Naive thymus-derived CD8-positive, alpha-beta T cell (primary cell): ENCODE measurements at places on chromosomes 5 and 9.

- H3K4me3 ChIP-seq = no peak overlapping the region
- H3K36me3 ChIP-seq = peaks cover 4% of the 10 kb centered on the region
- no peak overlapping the region for H3K27ac ChIP-seq
- peaks cover 4% of the 10 kb centered on the region for H3K4me1 ChIP-seq
Observed at GRCh38 chr9:134662143-134662876, 20.7 kb downstream of the COL5A1 start.

DNA sequence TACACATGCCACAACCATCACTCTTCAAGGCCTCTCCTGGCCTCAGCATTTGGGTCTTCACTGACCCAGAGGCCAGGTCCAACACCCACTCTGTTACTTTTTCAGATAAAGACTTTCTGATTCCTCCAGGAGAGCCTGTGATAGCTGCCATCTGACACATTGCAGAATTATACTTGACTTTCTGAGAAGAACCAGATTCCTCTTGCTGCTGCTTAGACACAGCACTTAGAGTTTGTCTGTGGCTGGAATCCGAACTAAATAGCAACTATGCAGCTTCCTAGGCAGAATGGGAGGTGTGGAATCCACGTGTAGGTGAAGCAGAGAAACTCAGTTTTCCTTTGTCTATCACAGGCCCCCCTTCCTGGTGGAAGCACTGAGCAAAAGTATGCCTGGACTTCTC lies 344.7 kb upstream of the SLC30A5 start:
- H3K36me3 ChIP-seq = no peaks in the 10 kb centered on the region
- H3K4me3 ChIP-seq = no peak overlapping the region
- H3K27ac ChIP-seq = no peak overlapping the region
- H3K4me1 ChIP-seq = peaks cover 10% of the 10 kb centered on the region
- no peak for DNase-seq

DNA sequence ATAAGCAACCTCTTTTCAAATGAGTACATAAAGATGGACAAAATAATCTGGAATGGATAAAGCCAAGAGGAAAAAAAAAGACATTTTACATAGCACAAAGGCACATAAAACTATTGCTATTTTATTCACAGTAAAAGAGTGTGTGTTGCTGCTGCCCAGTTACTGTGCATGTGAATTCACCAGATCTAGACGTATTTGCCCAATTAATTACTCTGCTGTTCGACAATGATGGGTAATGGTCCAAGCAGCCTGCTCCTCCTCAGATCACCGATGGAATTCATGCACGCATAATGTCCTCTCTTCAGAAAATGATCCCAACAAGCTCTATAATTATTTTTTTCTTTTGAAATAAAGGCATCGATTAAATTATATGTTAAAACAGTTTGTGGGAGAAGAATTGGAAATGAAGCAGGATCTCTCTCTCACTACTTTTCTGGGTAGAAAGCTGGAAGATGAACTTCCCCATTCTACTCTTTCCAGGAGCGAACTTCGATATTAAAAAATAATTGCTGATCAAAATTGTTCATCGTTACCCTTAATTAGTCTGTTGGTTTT lies 357.4 kb upstream of the CCNH start:
- H3K36me3 ChIP-seq = no peaks in the 10 kb centered on the region
- no peaks in the 10 kb centered on the region for H3K4me1 ChIP-seq
- no peak for DNase-seq
- H3K4me3 ChIP-seq = no peak overlapping the region

DNA sequence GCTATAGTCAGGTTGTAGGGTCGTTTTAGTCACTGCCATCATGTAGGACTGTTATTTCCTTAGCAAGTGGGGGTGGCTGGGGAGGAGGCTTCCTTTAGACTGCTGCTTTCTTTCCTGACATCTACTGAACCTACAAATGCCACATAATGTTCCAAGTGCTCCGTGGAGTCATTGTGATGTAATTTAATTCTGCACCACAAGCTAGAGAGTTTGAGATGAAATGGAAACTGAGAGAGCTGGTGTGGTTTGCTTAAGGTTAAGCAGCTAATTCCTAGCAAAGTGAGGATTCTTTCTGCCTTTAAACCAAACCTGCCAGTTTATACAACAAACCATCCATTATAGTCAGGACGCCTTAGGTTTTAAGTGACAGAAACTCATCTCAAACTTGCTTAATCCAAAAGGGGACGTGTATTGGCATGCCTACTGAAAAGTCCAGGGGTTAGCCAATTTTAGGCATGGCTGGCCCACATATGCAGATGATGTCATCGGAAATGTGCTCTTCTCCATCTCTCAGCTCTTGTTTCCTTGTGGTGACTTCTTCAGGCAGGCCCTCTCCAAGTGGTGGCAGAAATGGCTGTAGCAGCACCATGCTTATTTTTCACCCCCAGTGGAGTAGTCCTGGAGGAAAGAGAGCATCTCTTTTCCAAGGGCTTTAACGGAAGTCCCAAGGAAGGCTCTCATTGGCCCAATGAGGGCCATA lies 30.5 kb downstream of the ZNF618 start:
- no peak for DNase-seq
- no peaks in the 10 kb centered on the region for H3K4me1 ChIP-seq
- no peaks in the 10 kb centered on the region for H3K27me3 ChIP-seq
- H3K27ac ChIP-seq = no peak overlapping the region
- peaks cover 6% of the 10 kb centered on the region for H3K36me3 ChIP-seq

- H3K27ac ChIP-seq = no peak overlapping the region
- H3K36me3 ChIP-seq = no peaks in the 10 kb centered on the region
- no peaks in the 10 kb centered on the region for H3K4me1 ChIP-seq
- no peaks in the 10 kb centered on the region for H3K27me3 ChIP-seq
- no peak for DNase-seq
- H3K4me3 ChIP-seq = no peak overlapping the region
Observed at GRCh38 chr9:90838581-90839154, 37.0 kb downstream of the SYK start.

DNA sequence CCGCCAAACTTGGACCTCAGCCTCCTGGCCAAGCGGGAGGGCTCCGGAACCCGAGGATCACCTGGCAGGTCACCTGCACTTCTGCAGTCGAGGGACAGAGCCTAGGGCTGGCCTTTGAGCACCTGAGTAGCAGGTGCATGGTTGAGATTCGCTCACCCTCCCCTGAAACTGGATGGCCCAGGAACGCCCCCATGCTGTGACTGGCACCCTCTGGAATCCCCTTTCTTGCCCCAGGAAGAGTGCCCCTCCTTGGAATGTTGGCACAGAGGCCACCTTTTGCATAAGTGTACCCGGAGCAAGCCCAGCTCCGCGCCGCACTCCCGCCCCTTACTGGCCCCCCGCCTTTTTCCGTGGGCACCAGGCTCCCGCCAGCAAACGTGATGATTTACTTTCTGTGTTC lies 112.5 kb upstream of the IER5L start:
- no peak overlapping the region for H3K4me3 ChIP-seq
- no peaks in the 10 kb centered on the region for H3K27me3 ChIP-seq
- DNase-seq = no peak
- no peak overlapping the region for H3K27ac ChIP-seq

GRCh38 chr9:86599561-86599960 lies 245.4 kb upstream of the TUT7 start:
- no peaks in the 10 kb centered on the region for H3K4me1 ChIP-seq
- no peaks in the 10 kb centered on the region for H3K36me3 ChIP-seq
- H3K27me3 ChIP-seq = peaks cover 9% of the 10 kb centered on the region
- H3K27ac ChIP-seq = no peak overlapping the region
- H3K4me3 ChIP-seq = no peak overlapping the region

DNA sequence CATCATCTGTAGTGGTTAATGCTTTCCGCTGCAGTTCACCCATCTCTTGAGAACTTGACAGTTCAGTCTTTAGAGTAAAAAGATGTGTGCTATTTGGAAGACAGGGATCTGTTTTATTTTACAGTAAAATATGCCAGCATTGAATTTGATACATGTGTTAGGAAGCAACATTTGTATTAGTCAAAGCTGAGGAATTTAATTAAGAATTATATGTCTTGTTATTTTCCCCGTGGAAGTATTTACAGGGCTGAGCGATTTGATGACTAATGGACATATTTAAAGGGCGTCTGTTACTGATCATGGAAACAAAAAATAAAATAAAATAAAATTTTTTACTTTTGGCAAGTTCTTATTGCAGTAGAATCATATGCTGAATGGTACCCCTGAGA lies 101.3 kb downstream of the PAM start:
- no peak for DNase-seq
- H3K27ac ChIP-seq = no peak overlapping the region
- H3K27me3 ChIP-seq = no peaks in the 10 kb centered on the region
- H3K4me1 ChIP-seq = peaks cover 11% of the 10 kb centered on the region
- H3K36me3 ChIP-seq = peaks cover 2% of the 10 kb centered on the region

DNA sequence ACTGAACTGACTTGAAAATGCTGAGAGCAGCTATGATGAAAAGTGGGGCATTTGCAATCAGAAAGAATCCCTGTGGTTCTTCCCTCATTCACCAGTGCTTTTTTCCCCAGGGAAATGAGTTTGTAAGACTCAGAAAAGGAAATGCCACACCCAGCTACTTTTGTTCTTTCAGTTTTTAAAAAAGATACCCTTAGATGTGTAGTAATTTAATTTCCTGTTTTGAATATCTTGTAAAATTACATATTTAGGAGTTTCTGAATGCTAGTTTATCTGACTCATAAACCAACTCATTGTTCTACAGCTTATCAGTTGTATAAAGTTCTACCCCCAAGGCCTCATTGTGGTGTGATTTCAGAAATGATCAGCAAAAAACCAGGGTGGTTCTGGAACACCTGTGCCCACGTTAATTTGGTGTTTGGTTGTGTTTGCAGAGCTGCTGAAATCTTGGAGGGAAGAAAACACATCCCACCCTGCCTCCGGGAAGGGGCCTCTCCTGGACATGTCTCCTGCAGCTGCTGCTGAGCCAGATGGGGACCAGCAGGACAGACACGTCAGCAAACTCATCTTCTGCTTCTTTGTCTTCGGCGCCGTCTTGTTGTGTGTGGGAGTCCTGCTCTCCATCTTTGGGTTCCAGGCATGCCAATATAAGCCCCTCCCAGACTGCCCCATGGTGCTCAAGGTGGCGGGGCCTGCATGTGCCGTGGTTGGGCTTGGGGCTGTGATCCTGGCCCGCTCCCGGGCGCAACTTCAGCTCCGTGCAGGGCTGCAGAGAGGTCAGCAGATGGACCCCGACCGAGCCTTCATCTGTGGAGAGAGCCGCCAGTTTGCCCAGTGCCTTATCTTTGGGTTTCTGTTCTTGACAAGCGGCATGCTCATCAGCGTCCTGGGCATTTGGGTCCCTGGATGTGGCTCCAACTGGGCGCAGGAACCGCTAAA lies 2.8 kb downstream of the TMEM171 start:
- no peaks in the 10 kb centered on the region for H3K36me3 ChIP-seq
- no peak overlapping the region for H3K27ac ChIP-seq
- H3K27me3 ChIP-seq = peaks cover 40% of the 10 kb centered on the region
- no peak for DNase-seq
- no peak overlapping the region for H3K4me3 ChIP-seq
- H3K4me1 ChIP-seq = peaks cover 33% of the 10 kb centered on the region

DNA sequence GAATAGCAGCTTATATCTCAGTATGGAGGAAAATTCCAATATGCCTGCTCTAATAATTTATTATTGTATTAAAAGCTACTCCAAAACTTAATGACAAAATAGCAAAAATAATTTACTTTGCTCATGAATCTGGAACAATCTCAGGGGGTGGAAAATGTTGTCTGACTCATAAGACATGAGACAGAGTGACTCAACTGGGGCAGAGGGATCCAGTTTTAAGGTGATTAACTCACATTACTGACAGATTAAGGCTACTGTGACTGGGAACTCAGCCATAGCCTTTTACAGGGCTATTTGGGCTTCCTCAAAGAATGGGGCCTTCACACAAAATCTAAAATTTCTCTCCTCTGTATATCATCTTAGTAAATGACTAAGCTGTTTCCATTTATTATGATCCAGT lies 1172.9 kb downstream of the CDH12 start:
- no peak overlapping the region for H3K27ac ChIP-seq
- H3K27me3 ChIP-seq = no peaks in the 10 kb centered on the region
- DNase-seq = no peak
- no peaks in the 10 kb centered on the region for H3K36me3 ChIP-seq

DNA sequence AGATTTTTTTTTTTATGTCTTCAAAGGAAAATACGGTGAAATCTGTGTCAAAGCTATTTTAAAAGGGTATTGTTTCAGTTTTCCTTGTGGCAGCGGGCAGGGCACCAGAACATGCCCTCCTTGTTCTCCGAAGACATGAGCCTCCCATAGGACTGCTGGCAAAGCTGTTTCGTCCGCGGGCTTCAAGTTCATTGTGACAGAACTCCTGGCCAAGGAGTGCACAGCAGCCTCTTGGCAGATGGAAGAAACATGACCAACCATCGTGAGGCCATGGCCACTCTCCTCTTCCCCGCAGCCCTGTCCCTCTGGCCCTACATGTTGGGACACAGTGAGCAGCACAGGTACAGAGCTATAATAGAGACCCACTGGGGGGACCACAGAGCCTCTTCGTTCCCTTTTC lies 99.5 kb downstream of the AOPEP start:
- peaks cover 37% of the 10 kb centered on the region for H3K36me3 ChIP-seq
- H3K4me3 ChIP-seq = no peak overlapping the region
- H3K27me3 ChIP-seq = no peaks in the 10 kb centered on the region
- peaks cover 8% of the 10 kb centered on the region for H3K4me1 ChIP-seq
- H3K27ac ChIP-seq = no peak overlapping the region

GRCh38 chr9:132672413-132672690 lies 2.1 kb downstream of the GTF3C4 start:
- no peaks in the 10 kb centered on the region for H3K27me3 ChIP-seq
- no peaks in the 10 kb centered on the region for H3K36me3 ChIP-seq
- peak overlapping the region; percentile 90 for H3K4me3 ChIP-seq

GRCh38 chr5:159451197-159452052 lies 121.1 kb upstream of the IL12B start:
- no peak overlapping the region for H3K27ac ChIP-seq
- H3K27me3 ChIP-seq = no peaks in the 10 kb centered on the region
- H3K36me3 ChIP-seq = no peaks in the 10 kb centered on the region
- no peak overlapping the region for H3K4me3 ChIP-seq

DNA sequence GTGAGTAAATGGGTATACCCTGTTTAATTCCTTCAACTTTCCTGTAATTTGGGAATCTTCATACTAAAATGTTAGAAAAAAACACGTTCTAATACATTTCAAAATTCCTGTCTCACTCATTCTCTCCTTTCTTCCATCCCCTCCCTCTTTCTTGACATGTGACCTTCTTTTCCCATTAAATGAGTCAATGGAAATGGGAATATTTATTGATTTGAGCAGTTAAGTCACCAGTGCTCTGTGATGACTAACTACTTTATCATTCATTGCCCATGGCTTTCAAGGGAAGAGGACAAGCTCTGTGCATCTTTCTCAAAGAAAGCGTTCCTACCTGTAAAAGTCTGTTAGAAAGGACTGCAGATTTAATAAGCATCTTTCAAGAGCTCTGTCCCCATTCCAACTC lies 144.4 kb upstream of the MAP3K1 start:
- peaks cover 59% of the 10 kb centered on the region for H3K4me1 ChIP-seq
- no peak overlapping the region for H3K4me3 ChIP-seq
- H3K36me3 ChIP-seq = no peaks in the 10 kb centered on the region

- no peak overlapping the region for H3K4me3 ChIP-seq
- no peaks in the 10 kb centered on the region for H3K4me1 ChIP-seq
- H3K27ac ChIP-seq = no peak overlapping the region
- H3K27me3 ChIP-seq = no peaks in the 10 kb centered on the region
Observed at GRCh38 chr9:69147041-69147834, 26.8 kb upstream of the TJP2 start.

GRCh38 chr5:5497152-5497788 lies 74.8 kb downstream of the ICE1 start:
- H3K36me3 ChIP-seq = no peaks in the 10 kb centered on the region
- no peak for DNase-seq
- peaks cover 13% of the 10 kb centered on the region for H3K4me1 ChIP-seq
- no peak overlapping the region for H3K4me3 ChIP-seq

GRCh38 chr5:178227138-178227659 lies 5.4 kb downstream of the PHYKPL start:
- H3K27ac ChIP-seq = peak overlapping the region; percentile 87
- H3K36me3 ChIP-seq = peaks cover 28% of the 10 kb centered on the region
- peak overlapping the region; percentile 29 for H3K4me3 ChIP-seq
- H3K27me3 ChIP-seq = no peaks in the 10 kb centered on the region
- peaks cover 45% of the 10 kb centered on the region for H3K4me1 ChIP-seq
